ENCODE measurements at places on chromosomes 4 and X. TPM values are rescaled to one million over a fixed set of nuclear protein-coding genes. Genes with fewer than 3 reads are reported as not detected.

The GRID2 gene
- total RNA-seq = not detected

The ZIC3 gene
- total RNA-seq = not detected

The MBTPS2 gene
- 23.4 TPM for total RNA-seq

The FGF5 gene
- total RNA-seq = 0.79 TPM

The CCNA2 gene
- 46.3 TPM for total RNA-seq

The GBA3 gene
- total RNA-seq = not detected

The FHDC1 gene
- 0.49 TPM for total RNA-seq

The SPANXC gene
- 0.44 TPM for total RNA-seq

The FRAS1 gene
- 1.8 TPM for total RNA-seq

The CORIN gene
- 0.06 TPM for total RNA-seq

The FAM47A gene
- total RNA-seq = not detected

The NPY1R gene
- 0.17 TPM for total RNA-seq

The DDIT4L gene
- 0.37 TPM for total RNA-seq

The USP17L26 gene
- not detected for total RNA-seq

The GLOD5 gene
- not detected for total RNA-seq

The HMGN5 gene
- total RNA-seq = 2.7 TPM

The F11 gene
- total RNA-seq = not detected

The HNRNPH2 gene
- 59.7 TPM for total RNA-seq

The STBD1 gene
- 9.6 TPM for total RNA-seq

The CDKL2 gene
- total RNA-seq = 0.84 TPM

The REELD1 gene
- total RNA-seq = not detected

The DAPP1 gene
- not detected for total RNA-seq

The APBB2 gene
- total RNA-seq = 6.5 TPM

The IL3RA gene
- 0.16 TPM for total RNA-seq

The MAGEA2 gene
- 0.13 TPM for total RNA-seq

The PDCL2 gene
- not detected for total RNA-seq

The TNMD gene
- not detected for total RNA-seq

The PTCHD1 gene
- not detected for total RNA-seq

The ASB9 gene
- total RNA-seq = 21.2 TPM

The MAGEB16 gene
- total RNA-seq = not detected

The KIT gene
- total RNA-seq = not detected

The TMEM128 gene
- 12.2 TPM for total RNA-seq

The ARSJ gene
- 4.6 TPM for total RNA-seq

The VCX gene
- total RNA-seq = not detected

The NPFFR2 gene
- total RNA-seq = not detected

The PCYT1B gene
- total RNA-seq = not detected

The RS1 gene
- not detected for total RNA-seq

The FLNA gene
- total RNA-seq = 1,770 TPM

The SLC9A7 gene
- 11.6 TPM for total RNA-seq

The PAGE1 gene
- total RNA-seq = not detected

The TRAM1L1 gene
- total RNA-seq = 0.55 TPM

The GAGE13 gene
- total RNA-seq = not detected

The GPC3 gene
- total RNA-seq = not detected

The ERCC6L gene
- total RNA-seq = 12.4 TPM

The SYP gene
- 3.5 TPM for total RNA-seq

The CLDN34 gene
- total RNA-seq = not detected

The TCP11X2 gene
- not detected for total RNA-seq

The CABS1 gene
- not detected for total RNA-seq

The UGT2B17 gene
- total RNA-seq = not detected

The LRRC66 gene
- total RNA-seq = 0.18 TPM

The CITED1 gene
- 1.8 TPM for total RNA-seq

The GNRHR gene
- not detected for total RNA-seq

The SMIM10 gene
- 0.05 TPM for total RNA-seq

The PHEX gene
- 0.34 TPM for total RNA-seq

Data from A549 treated with CORT108297 at 1 μM for 4 hours (cell line).